ENCODE measurements at places on chromosomes 7 and 10.

GRCh38 chr10:33265621-33266020, 68.8 kb downstream of the NRP1 start:
- no peak for DNase-seq

DNA sequence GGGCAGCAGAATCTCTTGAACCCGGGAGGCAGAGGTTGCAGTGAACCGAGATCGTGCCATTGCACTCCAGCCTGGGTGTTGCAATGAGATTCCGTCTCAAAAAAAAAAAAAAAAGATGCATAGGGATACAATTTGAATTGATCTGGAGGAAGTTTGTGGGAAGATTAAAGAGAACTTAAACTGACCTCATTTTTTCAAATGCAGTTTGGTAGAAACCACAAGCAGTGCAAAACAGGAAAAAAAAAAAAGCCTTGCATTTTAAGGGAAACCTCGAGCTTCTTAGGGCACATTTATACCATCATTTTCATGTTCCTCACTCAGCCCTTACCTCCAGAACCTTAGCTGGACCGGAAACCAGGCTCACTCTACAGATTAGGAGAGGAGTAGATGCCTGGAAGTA, 2.8 kb downstream of the KCTD7 start:
- DNase-seq, result no peak

- DNase-seq, result no peak
Observed at GRCh38 chr7:151586531-151587260, 67.0 kb upstream of the RHEB start.

DNA sequence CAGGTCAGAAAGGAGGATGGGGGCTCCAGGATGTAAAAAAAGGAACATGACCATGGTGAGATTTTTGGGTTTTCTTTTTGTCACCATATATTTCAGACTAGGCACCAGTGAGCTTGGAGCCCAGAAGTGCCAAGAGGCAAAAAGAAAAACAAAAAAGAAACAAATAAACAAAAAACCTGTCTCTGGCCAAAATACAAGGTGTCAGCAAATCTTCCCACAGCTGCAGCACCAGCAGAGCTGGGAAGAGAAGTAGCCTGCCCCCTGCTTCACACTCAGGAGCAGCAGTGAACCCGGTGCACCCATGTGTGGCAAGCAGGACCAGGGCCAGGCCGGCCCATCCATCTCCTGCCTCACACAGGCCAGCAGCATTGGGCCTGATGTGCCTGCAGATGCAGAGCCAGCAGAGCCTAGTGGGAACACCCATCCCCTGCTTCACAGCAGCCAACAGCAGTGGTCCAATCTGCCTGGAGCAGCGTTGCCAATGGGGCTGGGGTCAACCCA, 34.7 kb upstream of the C10orf71 start:
- DNase-seq, result no peak

DNA sequence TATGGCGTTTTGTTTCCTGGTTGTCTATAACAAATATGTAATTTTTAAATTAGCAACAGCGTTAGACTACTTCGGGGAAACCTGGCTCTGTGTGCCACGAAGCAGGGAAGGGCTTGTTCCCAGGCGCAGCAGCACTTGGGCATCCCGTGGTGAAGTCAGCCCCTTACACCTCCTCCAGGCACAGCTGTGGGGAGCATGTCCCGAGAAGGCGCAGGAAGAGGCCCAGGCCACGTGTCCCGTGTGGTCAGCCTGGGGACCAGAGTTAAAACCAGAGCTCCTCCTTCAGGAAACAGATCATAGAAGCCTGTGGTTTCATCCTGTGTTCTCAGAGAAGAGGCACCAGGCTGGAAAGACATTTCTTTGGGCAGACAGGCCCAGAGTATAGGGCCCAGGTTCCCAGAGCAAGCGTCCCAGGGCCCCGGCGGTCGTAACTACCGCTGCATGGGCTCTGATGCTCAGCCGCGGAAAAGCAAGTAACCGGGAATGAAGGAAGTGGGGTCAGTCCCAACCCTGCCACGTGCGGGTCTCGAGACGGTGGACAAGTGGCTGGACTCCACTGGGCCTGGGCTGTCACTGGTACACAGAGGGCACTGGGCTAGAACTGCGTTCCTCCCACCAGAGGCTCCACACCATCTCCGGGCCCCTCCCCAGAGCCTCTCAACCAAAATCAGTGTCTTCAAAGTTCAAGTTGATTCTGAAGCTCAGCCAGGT, 7.1 kb downstream of the NUDT1 start:
- DNase-seq, result no peak

DNA sequence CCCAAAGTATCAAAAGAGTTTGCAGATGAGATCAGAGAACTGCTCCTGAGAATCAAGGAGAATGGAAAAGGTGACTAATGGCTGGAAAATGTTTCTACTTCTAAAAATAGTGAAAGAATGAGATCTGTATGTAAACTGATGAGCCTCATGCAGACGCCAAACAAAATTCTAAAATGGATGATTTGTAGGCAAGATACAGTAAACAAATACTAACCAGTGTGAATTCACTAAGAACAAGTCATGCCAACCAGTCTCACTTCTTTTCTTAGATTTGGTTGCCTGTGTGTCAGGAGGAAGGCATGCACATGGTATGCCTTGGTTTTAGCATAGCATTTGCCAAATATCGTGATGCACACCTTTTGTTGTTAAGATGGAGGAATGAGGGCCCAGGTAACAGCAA, 94.9 kb upstream of the PIK3CG start:
- DNase-seq, result no peak

DNA sequence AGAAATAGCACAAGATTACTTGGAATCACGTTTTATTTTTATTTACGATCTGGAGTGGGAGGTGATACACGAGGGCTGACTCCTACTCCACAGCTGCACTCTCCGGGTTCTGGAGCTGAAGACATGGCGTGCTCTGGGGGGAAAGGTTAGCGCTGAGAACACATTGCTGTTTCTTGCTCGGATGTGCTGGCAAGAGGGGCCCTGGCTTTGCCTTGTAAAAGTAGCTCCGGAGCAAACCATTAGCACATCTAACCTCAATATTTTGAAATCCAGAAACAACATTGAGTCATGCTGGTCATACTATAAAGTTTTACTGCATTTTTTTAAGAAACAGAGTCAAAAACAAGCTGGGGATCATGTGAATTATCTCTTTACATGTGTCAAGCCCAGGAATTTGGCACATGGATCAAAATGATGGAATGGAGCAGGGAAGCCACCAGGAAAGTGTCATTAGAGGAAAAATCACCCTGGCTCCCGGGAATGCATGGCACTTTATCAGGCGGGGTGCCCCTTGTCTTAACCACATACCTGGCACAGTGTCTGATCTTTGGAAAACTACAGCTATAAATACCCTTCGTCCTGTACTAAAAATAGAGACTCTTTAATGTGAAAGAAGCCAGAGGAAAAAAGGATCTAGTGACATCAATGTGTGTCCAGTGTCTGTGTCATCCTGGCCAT, 31.6 kb upstream of the LYZL1 start:
- no peak for DNase-seq

GRCh38 chr7:9939176-9939575, 1034.5 kb upstream of the PHF14 start:
- no peak for DNase-seq

DNA sequence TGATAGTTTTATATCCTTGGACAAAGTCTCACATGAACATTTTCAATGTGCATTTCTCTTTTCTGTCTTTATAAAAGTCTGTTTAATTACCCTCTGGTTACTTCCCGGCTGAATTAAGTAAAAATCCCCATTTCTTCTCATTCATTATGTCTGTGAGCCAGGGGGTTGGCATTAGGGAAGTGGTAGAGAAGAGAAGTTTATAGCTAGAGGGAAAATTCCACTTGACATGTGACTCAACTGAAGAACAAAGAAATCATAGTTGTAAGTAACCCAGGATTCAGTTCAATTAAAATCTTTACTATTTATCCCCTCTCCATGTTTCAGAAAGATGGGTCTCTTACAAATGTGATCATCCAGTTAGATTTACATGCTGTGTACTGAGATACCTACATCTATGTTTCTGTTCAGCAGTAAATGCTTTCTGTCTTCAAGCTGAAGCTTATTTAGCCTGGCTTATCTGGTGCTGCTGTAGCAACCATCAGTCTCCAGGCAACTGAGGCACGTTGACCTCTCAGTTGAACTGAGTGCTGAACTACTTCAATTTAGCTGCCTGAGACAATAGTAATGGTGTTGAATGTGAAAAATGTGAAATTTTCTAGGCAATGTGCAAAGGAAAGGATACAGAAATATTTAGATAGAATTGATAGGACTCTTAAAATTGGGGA, 181.6 kb downstream of the MLLT10 start:
- DNase-seq, result no peak
